Hair follicle dermal papilla cell (primary cell): ENCODE measurements at places on chromosomes 2 and 18. TPM values are rescaled to one million over a fixed set of nuclear protein-coding genes. Genes with fewer than 3 reads are reported as not detected.

Gene PARD3B
- total RNA-seq = 27.1 and 34.7 TPM in 2 replicates

Gene NCOA1
- total RNA-seq = 27.6 and 31.5 TPM in 2 replicates

Gene FOXI3
- not detected in 2 replicates for total RNA-seq

Gene HK2
- 33.5 and 54.0 TPM in 2 replicates for total RNA-seq

Gene UBXN2A
- 13.1 and 16.4 TPM in 2 replicates for total RNA-seq

Gene SLC16A14
- total RNA-seq = under 0.01 TPM in 1 of 2 replicates, not detected in the other

Gene SUCLG1
- 39.8 and 40.9 TPM in 2 replicates for total RNA-seq

Gene ANKRD53
- 2.4 and 2.7 TPM in 2 replicates for total RNA-seq

Gene SERPINB12
- 0.32 TPM in 1 of 2 replicates, not detected in the other for total RNA-seq

Gene CRYGD
- total RNA-seq = not detected in 2 replicates

Gene SH2D6
- total RNA-seq = 1.6 TPM in 1 of 2 replicates, not detected in the other

Gene PJVK
- 1.7 and 1.8 TPM in 2 replicates for total RNA-seq

Gene DPP4
- total RNA-seq = 41.2 and 56.7 TPM in 2 replicates

Gene MC5R
- total RNA-seq = 0.16 TPM in 1 of 2 replicates, not detected in the other

Gene ST8SIA3
- not detected in 2 replicates for total RNA-seq

Gene CNDP1
- not detected in 2 replicates for total RNA-seq

Gene SH3RF3
- total RNA-seq = 16.5 and 24.2 TPM in 2 replicates

Gene VIT
- total RNA-seq = 28.7 and 34.2 TPM in 2 replicates

Gene CCDC74B
- total RNA-seq = 6.7 and 10.2 TPM in 2 replicates

Gene IL18R1
- total RNA-seq = 1.3 and 5.7 TPM in 2 replicates

Gene SLC4A5
- total RNA-seq = 0.81 and 1.1 TPM in 2 replicates

Gene TCF4
- total RNA-seq = 167 and 215 TPM in 2 replicates

Gene EPAS1
- 134 and 159 TPM in 2 replicates for total RNA-seq

Gene CHAC2
- 0.97 and 1.3 TPM in 2 replicates for total RNA-seq

Gene SULT1C4
- total RNA-seq = 0.16 TPM in 1 of 2 replicates, not detected in the other

Gene NYAP2
- not detected in 2 replicates for total RNA-seq

Gene ALPP
- total RNA-seq = not detected in 2 replicates

Gene CFAP53
- 0.12 and 0.32 TPM in 2 replicates for total RNA-seq

Gene IHH
- total RNA-seq = 0.12 TPM in 1 of 2 replicates, not detected in the other

Gene LCT
- total RNA-seq = under 0.01 TPM in 1 of 2 replicates, not detected in the other
